NCI-H1436 treated with DMSO at 0.1 percent for 48 hours (cell line): ENCODE measurements at places on chromosomes 5 and 9.

DNA sequence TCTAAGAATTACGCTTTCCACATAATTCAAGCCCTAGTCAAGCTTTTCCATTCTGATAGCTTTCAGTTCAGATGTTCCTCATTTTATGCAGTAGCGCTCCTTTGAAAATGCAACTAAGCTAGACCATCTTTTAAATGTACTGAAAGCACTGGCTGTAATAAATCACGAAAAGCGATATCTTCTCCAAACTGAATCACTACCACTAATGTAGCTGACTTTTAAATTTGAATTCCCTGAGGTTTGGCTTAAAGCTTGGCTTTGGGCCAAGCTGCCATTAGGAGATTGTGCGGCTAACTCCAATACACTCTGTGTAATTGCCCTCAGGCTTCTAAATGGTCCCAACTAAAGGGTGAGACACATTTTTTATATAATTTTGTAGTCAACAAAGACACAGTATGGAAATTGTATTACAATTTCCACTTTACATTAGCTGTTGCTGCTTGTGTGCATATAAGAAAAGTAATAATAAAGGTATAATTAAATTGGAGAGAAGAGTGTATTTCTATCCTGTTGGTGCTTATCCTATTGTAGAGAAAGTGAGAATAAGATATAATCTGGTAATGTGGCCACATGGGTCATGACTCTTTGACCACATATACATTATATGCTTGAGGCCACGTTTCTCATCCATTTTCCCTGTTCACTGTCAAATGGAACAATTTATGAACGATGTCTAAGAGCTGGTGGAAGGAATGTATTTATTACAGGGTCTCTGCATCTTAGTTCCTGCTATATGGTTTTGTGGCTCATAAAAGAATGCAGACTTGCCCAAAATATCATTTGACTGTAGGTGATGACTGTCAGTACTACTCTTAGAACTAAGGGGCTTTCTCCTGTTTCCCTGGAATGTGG is 118.7 kb upstream of the TAF11L2 start:
- peak; percentile 95 for DNase-seq

GRCh38 chr5:54313311-54314270 is 3.2 kb upstream of the ARL15 start:
- no peak for DNase-seq

DNA sequence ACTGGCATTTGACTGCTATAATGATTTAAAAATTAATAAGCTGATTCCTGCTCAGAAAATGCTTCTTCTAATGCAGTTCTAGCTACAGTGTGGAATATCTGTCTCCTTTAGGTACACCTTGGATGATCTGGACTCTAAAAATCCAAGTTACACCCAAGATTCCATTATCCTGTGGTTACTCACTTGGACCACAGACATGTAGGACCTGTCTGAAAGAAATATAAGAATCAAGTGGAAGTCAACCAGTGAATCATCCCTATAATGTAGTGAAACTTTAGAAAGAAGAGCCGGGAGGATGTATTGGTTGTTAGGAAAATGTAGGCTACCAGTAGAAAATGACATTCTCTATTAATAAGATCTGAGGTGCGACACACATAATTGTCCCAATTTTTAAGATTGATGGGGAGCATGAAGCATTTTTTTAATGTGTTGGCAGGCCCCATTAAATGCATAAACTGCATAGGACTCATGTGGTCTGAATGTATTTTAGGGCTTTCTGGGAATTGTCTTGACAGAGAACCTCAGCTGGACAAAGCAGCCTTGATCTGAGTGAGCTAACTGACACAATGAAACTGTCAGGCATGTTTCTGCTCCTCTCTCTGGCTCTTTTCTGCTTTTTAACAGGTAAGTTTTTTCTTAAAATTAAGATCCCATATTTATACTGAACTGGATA is at the start of gene SPINK6:
SPINK6 (plus strand) TSS at position 512 of the 673 bp plus-strand sequence; CDS start at position 567, 55 bp downstream.
- no peak for DNase-seq

DNA sequence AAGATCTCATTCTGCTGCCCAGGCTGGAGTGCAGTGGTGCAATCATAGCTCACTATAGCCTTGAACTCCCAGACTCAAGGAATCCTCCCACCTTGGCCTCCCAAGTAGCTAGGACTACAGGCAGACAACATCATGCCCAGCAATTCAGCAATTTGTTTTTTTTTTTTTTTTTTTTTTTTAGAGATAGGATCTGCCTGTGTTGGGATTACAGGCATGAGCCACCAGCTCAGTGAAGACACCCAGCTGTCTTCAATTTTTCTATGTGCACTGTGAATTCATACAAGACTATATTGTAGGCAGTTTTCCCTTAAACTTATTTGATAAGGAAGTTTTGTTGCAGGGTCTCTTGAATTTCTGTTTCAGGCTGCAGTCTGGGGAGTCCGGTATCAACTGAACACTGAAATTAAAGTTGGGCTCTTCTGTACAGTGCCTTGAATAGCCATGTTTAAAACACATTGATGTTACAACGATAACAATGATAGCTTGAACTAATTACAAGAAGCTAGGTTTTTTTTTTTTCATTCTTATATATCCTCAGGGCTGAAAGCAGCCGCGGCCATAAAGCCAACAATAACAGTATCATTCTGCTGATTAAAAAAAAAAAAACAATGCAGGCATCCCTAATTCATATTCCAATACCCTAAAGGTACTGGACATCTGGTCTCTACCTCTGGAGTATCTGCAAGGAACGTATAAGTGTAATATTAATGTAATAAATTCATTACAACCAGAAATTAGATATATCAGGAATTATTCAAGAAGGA is 63.5 kb downstream of the MPDZ start:
- no peak for DNase-seq

- DNase-seq = no peak
These were observed 457.9 kb downstream of the ENC1 start for GRCh38 chr5:74182603-74183002.
